ENCODE measurements at places on chromosomes 6 and 20.

DNA sequence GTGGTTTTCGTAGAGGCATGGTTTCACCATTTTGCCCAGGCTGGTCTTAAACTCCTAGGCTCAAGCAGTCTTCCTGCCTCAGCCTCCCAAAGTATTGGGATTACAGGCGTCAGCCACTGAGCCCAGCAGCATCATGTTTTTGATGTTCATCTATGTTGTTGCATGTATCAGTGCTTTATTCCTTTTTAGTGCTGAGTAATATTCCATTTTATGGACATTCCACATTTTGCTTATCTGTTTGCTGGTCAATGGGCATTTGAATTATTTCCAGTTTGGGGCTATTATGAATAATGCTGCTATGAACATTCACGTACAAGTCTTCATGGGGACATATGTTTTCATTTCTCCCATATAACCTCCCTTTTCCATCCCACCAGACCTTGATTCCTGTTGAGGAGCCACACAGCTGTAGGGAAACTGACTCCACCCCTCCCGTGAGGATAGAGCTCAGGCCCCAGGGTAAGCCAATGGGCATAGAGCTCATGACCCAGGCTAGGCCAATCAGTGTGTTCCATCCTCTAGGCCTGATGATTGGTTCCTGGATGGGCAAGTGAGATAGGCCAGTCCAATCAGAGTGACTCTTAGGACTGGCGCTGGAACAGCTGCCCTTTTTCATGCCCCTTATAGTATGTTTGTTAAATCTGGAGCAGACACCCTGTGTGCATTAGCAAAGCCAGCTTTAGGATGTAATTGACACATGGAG is 49.5 kb downstream of the DLGAP4 start:
- H3K27ac ChIP-seq: no peak overlapping the region
- H3K27me3 ChIP-seq: peaks cover 9% of the 10 kb centered on the region
- no peak for DNase-seq
- H3K4me3 ChIP-seq: no peak overlapping the region
- no peaks in the 10 kb centered on the region for H3K36me3 ChIP-seq

GRCh38 chr6:105839266-105839665 is 246.9 kb upstream of the PRDM1 start:
- peaks cover 4% of the 10 kb centered on the region for H3K4me1 ChIP-seq
- H3K27ac ChIP-seq: no peak overlapping the region
- H3K27me3 ChIP-seq: no peaks in the 10 kb centered on the region
- no peak overlapping the region for H3K4me3 ChIP-seq
- H3K36me3 ChIP-seq: no peaks in the 10 kb centered on the region

DNA sequence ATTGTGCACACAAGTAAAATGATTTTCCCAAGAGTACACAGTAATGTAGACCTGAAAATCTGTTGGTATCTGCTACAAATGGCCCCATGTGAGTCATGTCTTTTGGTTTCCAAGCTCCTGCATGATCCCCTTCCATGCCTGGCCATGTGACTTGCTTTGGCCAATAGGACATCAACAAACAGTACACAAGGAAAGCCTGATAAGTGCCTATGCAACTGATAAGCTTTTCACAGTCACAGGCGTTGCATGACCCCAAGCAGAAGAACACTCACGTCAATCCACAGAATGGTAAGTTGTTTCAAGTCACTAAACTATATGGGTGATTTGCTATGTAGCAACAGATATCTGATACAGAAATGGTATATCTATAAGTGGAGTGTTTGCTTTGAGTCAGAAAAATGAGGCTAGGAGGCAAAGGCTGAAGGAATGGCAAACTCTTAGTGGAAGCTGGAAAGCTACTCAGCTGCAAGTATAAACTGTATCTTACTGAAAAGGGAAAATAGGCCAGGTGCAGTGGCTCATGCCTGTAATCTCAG is 160.1 kb upstream of the BEND3 start:
- H3K36me3 ChIP-seq: no peaks in the 10 kb centered on the region
- H3K4me1 ChIP-seq: no peaks in the 10 kb centered on the region
- H3K4me3 ChIP-seq: no peak overlapping the region
- no peak for DNase-seq
- H3K27me3 ChIP-seq: no peaks in the 10 kb centered on the region
- no peak overlapping the region for H3K27ac ChIP-seq

DNA sequence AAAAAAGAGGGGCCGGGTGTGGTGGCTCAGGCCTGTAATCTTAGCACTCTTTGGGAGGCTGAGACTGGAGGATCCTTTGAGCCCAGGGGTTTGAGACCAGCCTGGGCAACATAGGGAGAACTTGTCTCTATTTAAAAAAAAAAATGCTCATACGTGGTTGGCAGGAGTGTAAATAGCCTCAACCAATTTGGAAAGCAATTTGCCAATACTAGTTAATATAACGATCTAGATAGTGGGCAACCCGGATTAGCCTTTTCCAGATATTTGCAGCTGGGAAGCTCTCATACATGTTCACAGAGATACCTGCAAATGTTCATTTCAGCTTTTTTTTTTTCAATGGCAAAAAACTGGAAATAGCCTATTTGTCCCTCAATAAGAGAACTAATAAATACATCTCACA is 39.0 kb upstream of the SLC23A2 start:
- no peak for DNase-seq
- no peak overlapping the region for H3K27ac ChIP-seq
- H3K36me3 ChIP-seq: no peaks in the 10 kb centered on the region
- no peaks in the 10 kb centered on the region for H3K4me1 ChIP-seq
- H3K4me3 ChIP-seq: no peak overlapping the region

- DNase-seq: no peak
- no peak overlapping the region for H3K27ac ChIP-seq
- H3K4me1 ChIP-seq: no peaks in the 10 kb centered on the region
- H3K36me3 ChIP-seq: no peaks in the 10 kb centered on the region
Observed at GRCh38 chr6:4322134-4322845, 186.9 kb upstream of the ECI2 start.

DNA sequence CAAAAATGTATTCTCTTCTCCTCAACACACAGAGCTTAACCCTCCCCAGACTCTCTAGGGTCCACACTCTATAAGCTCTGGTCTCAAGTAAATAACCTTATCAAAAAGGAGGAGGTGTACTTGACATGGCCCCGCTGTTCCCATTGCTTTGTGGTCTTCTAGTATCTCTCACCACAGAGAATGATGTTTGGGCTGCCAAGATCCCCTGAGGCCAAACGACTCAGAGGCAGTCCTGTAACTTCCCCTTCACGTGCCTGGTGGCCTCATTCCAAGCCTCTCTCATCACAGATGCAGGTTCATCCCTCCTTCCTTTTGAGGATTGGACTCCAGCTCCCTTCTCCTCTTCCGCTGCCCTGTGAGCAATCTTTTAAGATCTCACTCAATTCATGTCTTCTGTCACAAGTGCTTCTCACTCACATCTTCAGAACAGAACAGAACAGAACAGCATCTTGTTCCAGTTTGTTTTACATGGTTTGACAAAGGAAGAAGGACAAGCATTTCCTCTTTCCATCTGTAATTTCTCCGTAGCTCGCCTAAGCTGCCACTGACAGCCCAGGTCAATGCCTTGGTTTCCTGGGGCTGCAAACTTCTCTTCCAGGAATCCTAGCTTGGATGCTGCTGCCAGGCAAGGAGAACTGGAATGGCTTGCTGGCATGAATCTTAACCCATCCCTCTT is 541.5 kb downstream of the CD83 start:
- H3K36me3 ChIP-seq: no peaks in the 10 kb centered on the region
- H3K27ac ChIP-seq: peak overlapping the region; percentile 26
- DNase-seq: no peak

DNA sequence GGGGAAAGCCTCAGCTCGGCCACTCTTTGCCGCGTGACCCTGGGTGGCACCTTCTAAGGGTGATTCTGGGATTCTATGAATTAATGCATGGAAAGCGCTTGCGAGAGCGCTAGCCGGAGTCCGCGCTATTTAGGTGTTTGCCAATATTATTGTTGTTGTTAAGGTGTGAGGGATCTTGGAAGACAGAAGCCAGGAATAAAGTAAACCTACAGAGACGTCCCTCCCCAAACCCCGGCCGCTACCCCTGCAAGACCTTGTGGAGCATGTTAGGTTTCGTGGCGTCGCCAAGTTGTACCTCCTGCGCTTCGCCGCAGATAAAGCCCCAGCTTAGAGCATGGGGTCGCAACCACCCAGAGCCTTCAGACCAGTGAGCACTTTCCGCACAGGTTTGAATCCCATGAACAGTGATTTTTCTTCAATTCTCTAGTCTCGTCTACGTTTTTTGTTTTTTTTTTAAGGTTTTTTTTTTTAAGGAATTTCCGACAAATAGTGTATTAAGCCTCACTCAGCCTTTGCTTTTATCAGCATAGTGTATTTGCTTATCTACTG is 16.9 kb upstream of the ZSCAN9 start:
- no peaks in the 10 kb centered on the region for H3K4me1 ChIP-seq
- H3K27ac ChIP-seq: no peak overlapping the region
- no peaks in the 10 kb centered on the region for H3K36me3 ChIP-seq
- no peak for DNase-seq
- no peak overlapping the region for H3K4me3 ChIP-seq

DNA sequence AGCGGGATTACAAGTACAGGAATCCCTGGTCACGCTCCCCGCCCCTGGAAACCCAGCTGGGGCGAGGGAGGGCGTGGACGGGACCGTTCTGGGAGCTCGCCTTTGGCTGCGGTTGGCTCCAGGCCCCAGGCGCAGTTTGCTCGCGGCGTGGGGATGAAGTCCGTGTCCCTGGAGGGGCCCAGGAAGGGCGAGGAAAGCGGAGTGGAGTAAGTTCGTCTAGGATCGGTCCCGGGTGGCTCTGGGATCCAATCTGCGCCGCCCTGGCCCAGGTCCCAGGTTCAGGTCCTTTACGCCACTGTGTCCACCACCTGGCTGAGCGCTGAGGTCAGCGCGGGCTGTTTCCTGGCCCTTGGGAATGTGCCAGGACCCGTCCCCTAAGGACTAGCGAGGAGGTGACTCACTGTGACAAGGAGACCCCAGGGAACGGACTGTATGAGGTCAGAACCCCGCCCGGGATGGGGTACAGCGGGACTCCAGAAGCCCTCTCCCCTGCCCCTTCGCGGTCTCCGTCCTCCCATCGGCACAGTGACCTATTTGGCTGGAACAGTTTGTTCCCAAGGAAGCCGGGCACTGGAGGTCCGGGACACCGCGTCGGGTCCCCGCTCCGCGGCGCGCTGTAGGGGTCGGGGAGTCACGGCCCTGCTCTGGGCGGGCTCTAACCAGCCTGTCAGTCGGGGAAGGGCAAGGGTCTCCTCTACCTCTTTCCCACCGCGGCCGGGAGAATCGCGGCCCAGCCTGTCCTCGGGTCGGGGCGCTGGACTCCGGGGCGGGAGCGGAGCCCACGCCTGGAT is 724 bp downstream of the CDKN1A start:
- DNase-seq: no peak
- peak overlapping the region; percentile 55 for H3K4me3 ChIP-seq
- H3K4me1 ChIP-seq: peaks cover 37% of the 10 kb centered on the region

- H3K27me3 ChIP-seq: no peaks in the 10 kb centered on the region
- no peaks in the 10 kb centered on the region for H3K4me1 ChIP-seq
- no peak for DNase-seq
- H3K36me3 ChIP-seq: no peaks in the 10 kb centered on the region
- H3K4me3 ChIP-seq: no peak overlapping the region
Observed at GRCh38 chr20:19920381-19921138, 96.6 kb upstream of the NAA20 start.

DNA sequence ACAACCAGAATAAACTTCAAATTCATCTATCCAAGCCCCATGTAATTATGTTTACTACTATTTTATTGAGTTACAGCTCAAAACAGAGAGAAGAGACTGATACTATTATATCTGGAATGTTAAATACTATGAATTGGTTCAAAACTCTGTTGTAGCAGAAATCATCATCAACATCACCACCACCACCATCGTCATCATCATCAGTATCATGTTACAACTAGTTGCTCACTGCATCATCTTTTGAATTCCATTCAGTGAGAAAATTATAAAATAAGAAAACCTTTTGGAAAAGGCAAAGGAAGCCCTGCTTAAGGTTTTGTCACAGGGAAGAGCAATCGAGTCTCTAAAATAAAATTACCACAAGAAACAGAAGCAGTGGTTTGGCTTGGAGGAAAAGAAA is 36.2 kb upstream of the THEMIS start:
- no peaks in the 10 kb centered on the region for H3K27me3 ChIP-seq
- H3K36me3 ChIP-seq: no peaks in the 10 kb centered on the region
- no peak overlapping the region for H3K4me3 ChIP-seq
- DNase-seq: no peak
- H3K4me1 ChIP-seq: peaks cover 4% of the 10 kb centered on the region
- H3K27ac ChIP-seq: no peak overlapping the region

- no peak overlapping the region for H3K27ac ChIP-seq
- H3K4me1 ChIP-seq: no peaks in the 10 kb centered on the region
- no peaks in the 10 kb centered on the region for H3K36me3 ChIP-seq
- no peaks in the 10 kb centered on the region for H3K27me3 ChIP-seq
- DNase-seq: no peak
Observed at GRCh38 chr6:67535946-67536345, 1099.1 kb upstream of the ADGRB3 start.

- no peaks in the 10 kb centered on the region for H3K36me3 ChIP-seq
- H3K27ac ChIP-seq: no peak overlapping the region
- DNase-seq: peak; percentile 26
- no peaks in the 10 kb centered on the region for H3K27me3 ChIP-seq
- H3K4me3 ChIP-seq: no peak overlapping the region
Observed at GRCh38 chr6:139625998-139626975, 251.8 kb upstream of the CITED2 start.

DNA sequence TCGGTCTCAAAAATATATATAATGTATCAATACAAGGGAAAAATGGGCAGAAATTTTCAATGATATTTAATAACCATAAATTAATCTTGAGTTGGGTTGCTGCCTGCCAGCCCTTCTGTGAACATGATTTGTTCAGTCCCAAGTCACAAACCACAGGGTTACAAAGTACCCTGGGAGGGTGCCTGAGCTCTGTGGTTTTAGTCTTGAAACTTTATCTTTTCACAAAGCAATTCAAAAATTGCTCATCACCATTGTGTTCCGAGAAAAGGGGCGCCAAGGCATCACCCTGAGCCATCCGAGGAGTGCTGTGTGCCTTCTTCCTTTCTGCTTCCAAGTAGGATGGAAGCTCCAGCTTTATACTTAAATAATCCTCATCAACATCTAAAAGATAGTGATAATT is 141.6 kb upstream of the AKAP12 start:
- no peak overlapping the region for H3K27ac ChIP-seq
- no peaks in the 10 kb centered on the region for H3K36me3 ChIP-seq
- DNase-seq: no peak
- no peaks in the 10 kb centered on the region for H3K27me3 ChIP-seq

- H3K4me1 ChIP-seq: peaks cover 10% of the 10 kb centered on the region
- H3K36me3 ChIP-seq: peaks cover 2% of the 10 kb centered on the region
- H3K27ac ChIP-seq: no peak overlapping the region
- DNase-seq: no peak
- H3K27me3 ChIP-seq: no peaks in the 10 kb centered on the region
Observed at GRCh38 chr20:4961746-4962145, 39.6 kb downstream of the SLC23A2 start.

DNA sequence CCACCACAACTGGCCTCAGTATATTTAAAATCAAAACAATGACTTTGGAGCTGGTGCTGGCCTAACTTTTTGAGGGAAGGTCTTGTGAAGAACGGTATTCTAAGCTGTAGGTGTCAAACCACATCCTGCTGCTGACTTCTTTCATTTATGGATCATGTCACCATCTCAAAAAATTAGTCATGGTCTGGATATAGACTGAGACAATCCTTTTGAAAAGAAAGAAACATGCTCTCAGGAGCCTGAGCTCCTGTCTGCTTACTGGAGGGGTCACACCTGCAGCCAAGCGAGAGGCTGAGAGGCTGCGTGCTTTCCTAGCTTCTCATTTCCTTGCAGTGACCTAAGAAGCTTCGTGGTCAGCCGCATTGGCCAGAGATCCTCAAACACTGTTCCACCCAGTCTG is 55.2 kb downstream of the TIAM2 start:
- DNase-seq: peak; percentile 4
- no peaks in the 10 kb centered on the region for H3K27me3 ChIP-seq
- no peaks in the 10 kb centered on the region for H3K4me1 ChIP-seq
- H3K27ac ChIP-seq: no peak overlapping the region
- H3K4me3 ChIP-seq: no peak overlapping the region

Data from thymus (tissue), 14 donors.